ENCODE measurements at places on chromosomes 1 and 21.
A peak's percentile ranks its signal among the peaks of the same experiment; 100 is the strongest.

DNA sequence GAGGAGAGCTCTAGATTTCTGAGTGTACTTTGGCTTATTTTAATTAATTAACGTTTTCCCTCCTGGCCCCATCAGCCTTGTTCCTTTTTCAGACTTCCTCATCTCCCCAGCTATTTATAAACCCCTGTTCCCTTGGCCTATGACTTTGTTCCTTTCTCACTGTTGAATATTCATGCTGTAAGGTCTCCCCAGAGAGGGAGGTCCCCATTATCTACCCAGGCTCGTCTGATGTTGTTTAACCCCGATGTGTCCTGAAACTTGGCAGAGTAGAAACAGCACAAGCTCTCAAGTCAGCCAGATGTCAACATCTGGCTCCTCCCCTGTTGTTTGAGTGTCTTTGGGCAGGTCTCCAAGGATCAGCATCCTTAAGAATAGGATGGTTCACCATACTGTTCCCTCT lies 153.6 kb downstream of the HIVEP3 start:
- DNase-seq, result no peak

GRCh38 chr1:101431956-101432510 lies 195.2 kb downstream of the S1PR1 start:
- no peak for DNase-seq

GRCh38 chr1:102252731-102253505 lies 256.2 kb upstream of the OLFM3 start:
- DNase-seq, result no peak

GRCh38 chr1:241611063-241611462 lies 29.1 kb downstream of the CHML start:
- DNase-seq, result peak; percentile 47

GRCh38 chr1:160216301-160216700 lies 11.1 kb downstream of the PEA15 start:
- DNase-seq, result no peak

DNA sequence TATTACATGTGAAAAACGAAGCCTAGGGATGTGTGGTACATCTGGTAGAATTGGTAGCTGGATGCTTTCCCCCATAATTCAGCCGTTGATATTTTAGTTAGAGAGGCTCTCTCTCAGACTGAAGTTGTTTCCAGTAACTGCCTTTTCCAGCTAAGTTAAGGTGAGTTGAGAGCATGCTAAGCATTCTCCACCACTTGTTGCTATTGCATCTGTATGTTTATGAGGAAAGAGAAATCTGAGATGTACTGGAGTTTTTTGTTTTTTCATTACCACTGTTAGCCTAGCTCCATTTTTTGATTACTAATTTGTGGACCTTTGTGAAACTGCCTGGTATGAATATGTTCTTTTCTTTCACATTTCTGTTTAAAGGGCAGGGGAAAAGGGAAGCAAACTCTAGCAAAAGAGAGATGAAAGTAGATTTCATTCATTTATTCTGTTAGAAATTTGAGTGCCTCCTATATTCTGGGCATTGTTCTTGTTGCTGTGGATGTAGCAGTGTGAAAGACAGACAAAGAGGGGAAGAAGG lies 189.9 kb upstream of the CACYBP start:
- DNase-seq, result no peak

GRCh38 chr1:227378871-227379554 lies 60.7 kb upstream of the CDC42BPA start:
- no peak for DNase-seq

DNA sequence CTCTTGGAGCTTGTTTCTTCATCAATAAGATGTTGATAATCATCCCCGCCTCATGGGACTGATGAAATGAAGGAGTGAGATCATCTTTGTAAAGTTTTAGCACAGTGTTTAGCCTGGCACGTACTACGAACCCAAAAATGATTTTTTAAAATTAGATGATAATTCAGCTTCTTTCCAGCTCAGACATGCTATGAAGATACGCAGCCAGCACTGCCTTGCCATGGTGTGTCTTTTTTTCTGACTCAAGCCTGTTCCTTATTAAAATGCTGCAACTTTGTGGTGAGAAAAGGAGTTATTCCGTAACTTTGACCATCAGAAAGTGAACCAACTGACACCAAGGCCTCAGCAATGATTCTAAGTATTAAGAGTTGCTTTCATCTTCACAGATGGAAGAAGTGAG lies 269.0 kb downstream of the LTN1 start:
- no peak for DNase-seq

GRCh38 chr1:161884475-161884874 lies 118.4 kb downstream of the ATF6 start:
- DNase-seq, result peak; percentile 24

- no peak for DNase-seq
Measured at GRCh38 chr1:67489643-67490042, 59.4 kb upstream of the SERBP1 start.

GRCh38 chr1:51576923-51577322 lies 40.0 kb upstream of the OSBPL9 start:
- no peak for DNase-seq

DNA sequence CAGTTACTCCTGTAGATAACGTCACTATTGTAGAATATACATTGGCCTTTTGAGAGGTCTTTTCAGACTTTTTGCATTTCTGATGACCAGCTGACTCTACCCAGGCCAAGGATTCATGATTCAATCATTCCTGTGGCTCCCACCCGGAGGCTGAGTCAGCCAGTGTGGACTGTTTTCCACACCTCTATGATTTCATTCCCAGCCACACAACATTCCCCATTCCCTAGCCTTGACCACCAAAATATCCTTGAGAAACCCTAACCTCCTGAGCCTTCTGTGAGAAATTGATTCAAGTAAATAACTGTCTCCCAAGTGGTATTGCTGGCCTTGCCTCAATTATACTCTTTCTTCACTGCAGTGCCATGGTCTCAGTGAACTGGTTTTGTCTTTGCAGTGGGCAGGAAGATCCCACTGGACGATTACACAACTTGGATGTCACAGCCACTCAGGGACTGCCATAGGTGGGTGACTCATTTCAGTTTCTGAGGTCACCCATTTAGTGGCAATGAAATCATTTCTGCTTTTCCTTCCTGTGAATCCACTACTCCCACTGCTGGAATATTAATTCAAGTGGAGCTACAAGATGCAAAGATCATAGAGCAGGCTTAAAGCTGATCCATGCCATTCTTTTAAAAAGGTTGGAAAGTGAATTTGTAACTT lies 518.6 kb upstream of the ZP4 start:
- no peak for DNase-seq

- DNase-seq, result no peak
Measured at GRCh38 chr1:33337441-33337840, 16.5 kb upstream of the A3GALT2 start.

DNA sequence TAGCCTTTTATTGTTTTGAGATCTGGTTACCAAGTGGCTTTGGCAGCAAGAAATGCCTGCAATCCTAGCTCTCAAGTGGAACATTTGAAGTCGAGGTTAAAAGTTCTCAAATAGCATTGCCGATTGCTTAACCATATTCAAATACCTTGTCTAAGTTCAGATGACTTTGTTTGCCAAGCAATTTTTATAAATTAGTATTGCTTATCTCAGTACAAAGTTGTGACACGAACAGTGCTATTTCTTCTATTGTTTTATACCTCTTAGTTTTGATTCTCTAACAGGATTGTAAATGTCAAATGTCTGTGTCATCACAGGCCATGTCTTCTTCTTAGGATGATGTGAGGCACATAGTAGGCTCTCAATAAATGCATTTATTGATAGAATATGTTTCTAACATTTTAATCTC lies 633.3 kb downstream of the PTPRC start:
- DNase-seq, result no peak
